Left ventricle myocardium inferior (tissue), 1 donor: ENCODE measurements at places on chromosomes 16 and 17. TPM values are rescaled to one million over a fixed set of nuclear protein-coding genes. Genes with fewer than 3 reads are reported as not detected.

KRT39 gene
- not detected for total RNA-seq

KRTAP4-16 gene
- not detected for total RNA-seq

CCL17 gene
- not detected for total RNA-seq

HOXB2 gene
- 1.9 TPM for total RNA-seq

SLFN14 gene
- total RNA-seq, result not detected

TEX19 gene
- not detected for total RNA-seq

MT1E gene
- total RNA-seq, result 126 TPM

CTRB2 gene
- not detected for total RNA-seq

DNA sequence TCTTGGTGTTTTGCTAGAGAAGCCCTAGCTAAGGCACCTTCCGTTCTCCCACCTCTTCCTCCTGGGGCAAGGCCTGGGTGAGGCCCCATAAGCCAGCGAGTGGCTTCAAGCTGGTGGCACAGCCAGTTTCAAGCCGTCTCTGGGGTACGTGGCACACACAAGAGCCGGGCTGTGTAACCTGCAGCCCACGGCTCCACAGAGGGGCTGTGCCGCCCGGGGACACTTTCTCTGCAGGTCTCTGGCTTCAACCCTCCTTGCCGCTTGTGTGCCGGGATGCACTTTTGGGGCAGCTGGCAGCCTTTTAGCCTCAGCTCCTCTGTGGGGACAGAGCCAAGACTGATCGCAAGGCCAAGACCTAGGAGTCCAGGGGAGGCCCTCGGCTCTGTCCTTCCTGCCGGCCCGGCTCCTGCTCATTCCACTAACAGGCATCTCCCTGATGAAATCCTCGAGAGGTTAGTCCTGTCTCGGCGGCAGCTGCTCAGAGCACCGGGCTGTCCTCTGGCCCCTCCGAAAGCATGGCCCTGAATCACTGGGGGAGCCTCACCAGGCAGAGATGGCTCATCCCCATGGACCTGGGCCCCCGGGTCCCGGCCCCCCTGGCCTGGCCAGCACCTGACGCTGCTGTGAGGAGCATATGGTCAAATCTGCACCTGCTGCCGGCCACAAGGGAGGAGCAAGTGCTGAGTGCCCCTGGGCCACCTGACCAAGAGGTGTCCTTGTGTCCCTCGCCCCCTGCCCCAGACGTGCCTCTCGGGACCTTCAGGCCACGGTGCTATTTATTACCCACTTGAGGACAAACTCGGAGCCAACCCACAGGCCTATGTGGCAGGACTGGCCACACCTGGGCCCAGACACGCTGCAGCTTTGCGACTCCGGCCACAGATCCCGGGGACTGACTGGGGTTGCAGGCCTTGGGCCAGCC lies 98.5 kb downstream of the METRNL start:
- H3K36me3 ChIP-seq, result no peaks in the 10 kb centered on the region
- H3K4me1 ChIP-seq, result peaks cover 2% of the 10 kb centered on the region
- DNase-seq, result no peak
- H3K27me3 ChIP-seq, result no peaks in the 10 kb centered on the region
- H3K4me3 ChIP-seq, result no peak overlapping the region
- no peak overlapping the region for H3K27ac ChIP-seq

DNA sequence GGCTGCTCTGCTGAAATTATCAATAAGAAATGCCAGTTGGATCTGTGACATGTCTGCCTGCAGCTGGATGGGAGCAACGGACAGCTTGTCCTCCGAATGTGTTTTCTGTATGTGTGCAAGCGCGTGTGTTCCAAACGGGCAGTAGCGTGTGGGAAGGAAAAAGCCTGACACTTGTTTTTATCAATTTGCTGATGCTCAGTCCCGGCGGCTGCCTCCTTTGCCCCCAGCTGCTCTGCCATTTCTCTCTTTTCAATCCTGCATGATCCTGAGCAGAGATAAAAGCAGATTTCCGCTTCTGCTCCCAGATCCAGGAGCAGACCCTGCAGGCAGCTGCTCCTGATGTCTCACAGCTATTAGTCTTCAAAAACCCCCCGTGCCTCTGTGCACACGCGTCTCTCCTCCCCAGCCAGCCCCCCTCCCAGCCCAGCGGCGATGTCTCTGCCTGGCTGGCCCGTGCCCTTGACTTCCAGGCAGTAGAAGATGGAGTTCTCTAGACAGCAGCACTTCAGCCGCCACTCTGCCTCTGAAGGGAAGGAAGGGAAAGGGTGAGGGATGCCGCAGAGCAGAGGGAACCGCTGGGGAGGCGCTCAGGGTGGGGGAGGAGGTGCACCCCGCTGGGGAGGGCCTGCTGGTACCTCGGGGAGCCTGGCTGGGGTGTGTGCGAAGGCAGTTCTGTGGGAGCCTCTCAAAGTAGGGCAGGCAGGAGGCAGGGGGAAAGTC lies 4.1 kb downstream of the PRCD start:
- peaks cover 87% of the 10 kb centered on the region for H3K4me1 ChIP-seq
- H3K27me3 ChIP-seq, result no peaks in the 10 kb centered on the region

DNA sequence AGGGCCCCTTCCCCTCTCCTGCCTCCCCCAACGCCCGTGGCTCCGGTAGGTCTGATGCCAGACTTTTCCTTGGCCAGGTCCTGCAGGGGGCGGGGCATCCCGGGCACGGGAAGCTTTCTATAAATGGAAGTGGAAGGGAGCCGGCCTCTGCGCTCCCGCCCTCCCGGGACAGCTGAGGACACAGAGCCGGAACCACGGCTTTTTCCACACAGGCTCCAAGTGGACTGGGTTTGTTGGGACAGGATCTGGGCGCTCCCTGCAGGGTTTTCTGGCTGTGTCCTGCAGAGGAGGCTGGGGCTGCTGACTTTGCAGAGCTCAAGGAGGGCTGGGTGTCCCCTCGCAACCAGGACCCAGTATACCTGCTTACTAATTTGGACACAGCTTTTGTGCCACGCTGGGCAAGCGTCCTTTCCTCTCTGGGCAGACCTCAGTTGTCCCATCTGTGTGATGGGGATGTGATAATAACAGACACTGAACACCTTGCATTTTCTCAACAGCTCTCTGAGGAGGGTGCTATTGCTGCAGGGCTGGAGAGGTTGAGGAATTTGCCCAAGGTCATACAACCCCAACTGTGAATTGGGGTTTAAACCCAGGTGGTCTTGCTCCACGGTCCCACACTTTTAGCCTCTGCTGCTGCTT lies 1.8 kb downstream of the TNS4 start:
- H3K4me1 ChIP-seq, result peaks cover 28% of the 10 kb centered on the region
- peak; percentile 89 for DNase-seq
- H3K27ac ChIP-seq, result peak overlapping the region; percentile 79
- peak overlapping the region; percentile 33 for H3K4me3 ChIP-seq

GRCh38 chr17:48546924-48547807 lies 2.3 kb upstream of the HOXB2 start:
- H3K27ac ChIP-seq, result peak overlapping the region; percentile 90
- peaks cover 33% of the 10 kb centered on the region for H3K4me1 ChIP-seq
- H3K36me3 ChIP-seq, result no peaks in the 10 kb centered on the region
- no peak for DNase-seq

DNA sequence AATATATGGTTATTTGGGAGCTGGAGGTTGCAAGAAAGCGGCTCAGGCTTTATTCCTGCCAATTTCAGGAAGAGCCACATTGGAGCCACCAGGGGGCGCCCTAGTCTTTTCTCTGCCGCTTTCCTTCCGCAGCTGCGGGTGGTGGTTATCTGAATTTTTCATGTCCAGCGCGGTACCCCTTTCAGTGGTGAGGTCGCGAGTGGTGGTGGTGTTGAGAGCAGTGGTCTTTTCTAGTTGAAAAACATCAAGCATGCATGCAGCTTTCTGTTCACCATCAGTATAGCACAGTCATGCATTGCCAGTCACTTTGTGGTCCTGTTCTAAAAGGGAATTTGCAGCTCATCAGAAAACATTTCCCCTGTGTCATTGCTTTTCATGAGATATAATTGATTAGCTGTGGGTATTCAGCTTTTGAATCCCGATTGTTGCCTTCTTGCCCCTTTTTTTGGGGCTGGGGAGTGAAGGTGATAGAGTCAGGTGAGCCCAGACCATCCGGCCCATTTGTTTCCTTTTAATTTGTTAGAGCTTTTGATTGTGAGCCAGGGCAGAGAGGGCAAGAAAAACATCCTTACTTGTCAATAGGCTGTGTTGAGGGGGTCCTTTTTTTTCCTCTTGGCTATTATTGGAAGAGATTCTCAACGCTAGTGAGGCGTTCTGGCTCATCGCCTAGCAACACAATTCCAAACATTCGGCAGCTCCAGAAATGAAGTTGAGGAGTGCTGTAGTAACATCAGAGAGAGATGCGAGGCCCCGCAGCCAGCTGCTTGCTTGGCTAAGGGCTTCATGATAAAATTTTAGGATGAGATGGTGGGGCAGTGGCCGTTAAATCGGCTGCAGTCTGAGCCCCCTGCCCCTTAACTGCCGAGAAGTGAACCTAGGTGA lies 119.0 kb downstream of the SNX29 start:
- H3K27ac ChIP-seq, result peak overlapping the region; percentile 61
- peak; percentile 70 for DNase-seq
- H3K4me3 ChIP-seq, result peak overlapping the region; percentile 51
- no peaks in the 10 kb centered on the region for H3K36me3 ChIP-seq
- no peaks in the 10 kb centered on the region for H3K27me3 ChIP-seq

DNA sequence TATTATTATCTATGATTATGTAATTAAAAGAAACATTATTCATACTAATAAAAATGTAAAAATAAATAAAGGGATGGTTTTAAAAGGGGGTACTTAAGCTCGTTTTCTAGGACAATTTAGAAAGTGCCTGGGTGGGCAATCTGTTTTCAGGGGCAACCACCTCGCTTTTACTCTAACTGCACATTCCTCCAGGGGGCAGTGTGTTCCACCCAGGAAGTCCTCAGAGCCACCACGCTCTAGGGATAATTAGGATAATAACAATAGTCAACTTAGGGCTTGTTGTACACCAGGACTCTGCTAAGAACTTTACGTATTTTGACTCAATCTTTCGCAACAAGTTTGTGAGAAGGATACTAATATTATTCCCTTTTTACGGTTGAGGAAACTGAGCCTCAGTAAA lies 396.7 kb upstream of the MAF start:
- DNase-seq, result no peak
- H3K4me3 ChIP-seq, result no peak overlapping the region
- no peaks in the 10 kb centered on the region for H3K36me3 ChIP-seq
- no peak overlapping the region for H3K27ac ChIP-seq
- H3K4me1 ChIP-seq, result no peaks in the 10 kb centered on the region
- no peaks in the 10 kb centered on the region for H3K27me3 ChIP-seq
